ENCODE measurements at places on chromosomes 3 and 15.
A peak's percentile ranks its signal among the peaks of the same experiment; 100 is the strongest.

DNA sequence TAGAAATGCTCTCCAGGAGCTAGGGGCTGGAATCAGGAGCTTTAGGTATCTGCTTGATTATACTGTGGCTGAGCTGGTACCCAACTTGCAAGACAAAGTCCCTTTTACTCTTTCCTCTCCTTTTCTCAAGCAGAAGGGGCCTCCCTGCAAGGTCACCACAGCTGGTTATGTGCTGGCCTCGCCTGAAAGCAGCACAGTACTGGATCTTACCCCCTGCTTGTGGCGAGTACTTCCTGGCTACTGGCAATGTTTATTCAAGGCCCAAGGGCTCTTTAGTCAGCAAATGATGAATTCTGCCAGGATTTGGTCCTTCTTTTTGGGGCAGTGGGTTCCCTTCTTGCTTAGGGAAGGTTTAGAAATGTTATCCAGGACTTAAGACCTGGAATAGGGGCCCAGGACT, 234.6 kb downstream of the RAP2B start:
- no peak for DNase-seq

DNA sequence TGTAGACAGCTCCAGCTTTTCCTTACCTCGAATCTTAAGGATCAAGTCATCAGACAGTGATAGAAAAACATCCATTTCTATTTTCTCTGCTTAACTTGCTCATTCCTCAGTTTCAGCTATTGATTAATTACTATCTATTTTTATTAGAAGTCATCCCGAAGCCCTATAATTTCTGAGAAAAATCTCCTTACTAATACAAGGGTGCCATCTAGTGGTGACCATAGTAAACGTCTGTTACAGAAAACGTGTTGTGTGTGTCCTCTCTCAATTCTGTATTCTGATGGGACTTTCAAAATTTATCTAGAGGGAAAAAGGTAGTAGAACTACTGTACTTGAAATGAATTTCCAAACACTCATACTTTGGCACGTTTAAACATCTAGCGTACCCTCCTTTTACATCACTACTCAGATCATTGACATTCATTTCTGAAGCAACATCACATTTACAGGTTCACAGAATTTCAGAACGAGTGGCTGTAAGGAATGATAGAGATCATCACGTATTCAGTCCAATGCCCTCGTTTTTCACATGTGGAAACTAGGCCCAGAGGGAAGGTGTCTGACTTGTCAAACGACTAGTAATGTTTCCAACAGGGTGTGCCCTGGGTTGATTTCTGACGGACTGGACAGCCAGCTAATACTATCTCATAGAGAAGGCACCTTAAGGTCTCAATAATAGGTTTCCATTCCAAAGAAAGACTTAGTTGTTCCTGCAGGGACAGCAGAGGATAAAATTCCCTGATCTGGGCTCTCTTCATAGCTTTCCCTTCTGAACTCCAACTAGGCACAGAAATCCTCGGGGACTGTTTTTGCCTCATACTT, 25.6 kb downstream of the HACD2 start:
- peak; percentile 87 for DNase-seq

DNA sequence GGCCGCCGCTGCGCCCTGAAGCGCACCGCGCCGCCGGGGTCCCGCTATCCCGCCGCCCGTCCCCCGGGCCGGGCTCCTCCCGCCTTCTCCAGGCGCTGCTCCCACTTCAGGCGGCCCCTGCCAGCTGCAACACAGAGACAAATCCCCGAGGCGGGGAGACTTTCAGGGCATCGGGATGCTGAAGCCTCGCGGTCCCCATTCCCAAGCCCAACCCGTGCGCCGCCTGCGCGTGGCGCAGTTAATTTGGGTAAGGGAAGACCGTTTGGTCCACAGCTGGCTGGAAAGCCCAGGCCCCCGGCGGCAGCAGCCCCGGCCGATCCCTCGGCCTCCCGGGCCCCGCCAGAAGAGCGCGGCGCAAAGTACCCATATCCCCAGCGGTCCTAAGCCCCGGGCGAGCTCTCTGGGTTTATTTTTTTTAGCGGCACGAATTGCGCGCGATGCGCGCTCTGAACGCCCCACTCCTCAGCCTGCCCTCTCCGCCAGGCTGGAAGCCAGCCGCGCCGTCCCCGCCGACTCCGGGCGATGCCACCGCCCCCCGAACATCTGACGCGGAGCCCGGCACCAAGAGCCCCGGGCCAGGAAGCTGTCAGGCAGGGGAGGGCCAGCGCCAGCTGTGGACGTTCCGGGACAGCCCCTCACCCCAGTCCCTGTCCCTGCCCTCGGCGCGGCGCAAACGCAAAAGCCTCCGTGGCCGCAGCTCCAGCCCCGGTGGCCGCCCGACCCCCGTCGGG, 517 bp downstream of the FBN1 start:
- peak; percentile 73 for DNase-seq

DNA sequence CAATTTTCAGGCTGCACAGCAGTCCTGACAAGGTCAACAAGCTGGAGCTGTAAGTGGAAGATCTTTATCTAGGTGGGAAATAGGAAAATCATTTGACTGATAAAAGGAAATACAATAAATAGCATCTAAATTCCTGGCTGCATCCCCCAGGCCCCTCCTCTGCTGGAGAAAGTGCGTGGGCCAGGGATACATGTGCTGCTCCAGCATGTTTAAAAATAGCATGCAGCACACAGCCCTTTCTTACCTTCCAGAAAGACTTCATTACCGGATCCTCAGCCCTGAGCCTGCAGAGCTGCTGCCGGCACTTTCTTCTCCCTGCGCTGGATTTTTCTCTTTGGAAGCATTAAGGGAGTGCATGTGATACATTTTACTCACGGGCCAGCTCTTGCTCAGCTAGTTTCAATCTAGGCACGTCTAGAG, 77.3 kb downstream of the HMG20A start:
- DNase-seq = no peak

DNA sequence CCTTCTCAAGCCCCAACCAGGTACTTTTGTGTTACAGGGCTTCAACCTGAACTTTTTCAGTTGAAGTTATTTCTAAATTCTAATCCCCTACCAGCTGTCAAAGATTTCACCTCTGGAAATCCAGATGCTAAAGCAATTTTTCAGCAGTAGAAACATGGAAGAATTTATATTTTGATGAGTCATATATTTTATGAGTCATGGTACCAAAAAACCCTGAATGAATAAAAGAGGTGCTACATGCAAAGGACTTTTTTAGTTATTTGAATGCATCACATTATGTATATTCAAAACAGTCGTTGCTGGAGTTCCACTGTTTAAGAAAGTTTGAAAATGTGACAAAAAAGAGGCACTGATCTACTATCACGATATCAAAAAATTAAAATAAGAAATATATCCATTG, 96.0 kb upstream of the ZNF385D start:
- DNase-seq = no peak

GRCh38 chr15:63379492-63380150, 2.0 kb downstream of the CA12 start:
- DNase-seq = no peak

GRCh38 chr3:98070840-98071239, 16.1 kb upstream of the OR5AC2 start:
- DNase-seq = peak; percentile 11

DNA sequence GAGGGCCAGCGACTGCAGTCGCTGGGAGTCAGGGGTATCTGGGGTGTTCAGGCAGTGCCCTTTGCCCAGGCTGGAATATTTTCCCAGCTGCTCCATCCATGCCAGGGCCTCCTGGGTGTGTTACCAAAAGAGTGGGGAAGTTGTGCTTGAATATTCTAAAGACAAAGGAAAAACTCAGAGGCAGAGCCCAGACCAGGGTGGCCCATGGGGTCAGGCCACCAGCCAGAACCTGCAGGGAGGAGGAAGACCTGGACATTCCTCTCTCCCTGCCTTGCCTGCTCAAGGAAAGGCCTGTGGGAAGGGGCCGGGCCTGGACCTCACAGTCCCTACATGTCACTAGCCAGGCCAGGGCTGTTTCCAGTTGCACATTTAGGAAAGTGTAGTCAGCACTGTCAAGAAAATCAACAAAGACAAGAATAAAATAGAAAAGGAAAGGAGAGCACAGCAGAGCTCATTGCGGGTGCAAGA, 16.0 kb upstream of the KLF15 start:
- DNase-seq = no peak

GRCh38 chr15:58046467-58046866, 19.0 kb downstream of the ALDH1A2 start:
- DNase-seq = no peak

DNA sequence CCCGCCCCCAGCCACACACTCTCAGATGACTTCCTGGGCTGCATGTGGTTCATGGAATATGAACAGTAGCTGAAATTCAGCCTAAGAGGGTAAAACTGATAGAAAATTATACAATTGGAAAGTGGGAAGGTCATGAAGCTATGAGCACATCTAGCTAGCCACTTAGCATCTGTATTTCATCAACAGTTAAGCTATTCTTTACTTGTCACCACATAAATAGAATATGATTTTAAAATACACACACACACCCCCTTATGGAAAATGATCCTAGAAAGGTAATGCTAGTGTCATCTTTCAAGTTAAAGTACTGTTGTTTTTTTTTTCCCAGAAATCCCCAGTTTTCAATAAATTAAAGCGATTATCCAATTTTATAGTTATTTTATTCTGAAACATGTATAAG, 3.6 kb downstream of the MAP4 start:
- no peak for DNase-seq

DNA sequence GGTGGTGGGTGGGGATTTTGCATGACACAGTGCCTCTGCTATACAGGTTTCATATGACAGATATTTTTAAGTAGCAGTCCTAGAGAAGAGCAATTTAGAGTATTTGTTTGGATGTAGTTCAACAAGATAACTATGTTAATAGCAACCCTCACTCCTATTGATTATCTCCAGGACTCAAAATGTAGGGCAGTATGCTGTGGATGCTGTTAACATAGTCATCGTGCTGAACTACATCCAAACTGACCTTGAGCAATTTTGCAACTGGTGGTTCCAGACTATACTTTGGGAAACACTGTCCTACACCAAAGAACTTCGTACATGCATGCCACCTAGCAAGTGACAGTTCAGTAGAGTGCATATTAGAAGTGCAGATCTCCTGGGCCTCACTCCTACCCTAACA, 117.6 kb downstream of the IL5RA start:
- DNase-seq = no peak

DNA sequence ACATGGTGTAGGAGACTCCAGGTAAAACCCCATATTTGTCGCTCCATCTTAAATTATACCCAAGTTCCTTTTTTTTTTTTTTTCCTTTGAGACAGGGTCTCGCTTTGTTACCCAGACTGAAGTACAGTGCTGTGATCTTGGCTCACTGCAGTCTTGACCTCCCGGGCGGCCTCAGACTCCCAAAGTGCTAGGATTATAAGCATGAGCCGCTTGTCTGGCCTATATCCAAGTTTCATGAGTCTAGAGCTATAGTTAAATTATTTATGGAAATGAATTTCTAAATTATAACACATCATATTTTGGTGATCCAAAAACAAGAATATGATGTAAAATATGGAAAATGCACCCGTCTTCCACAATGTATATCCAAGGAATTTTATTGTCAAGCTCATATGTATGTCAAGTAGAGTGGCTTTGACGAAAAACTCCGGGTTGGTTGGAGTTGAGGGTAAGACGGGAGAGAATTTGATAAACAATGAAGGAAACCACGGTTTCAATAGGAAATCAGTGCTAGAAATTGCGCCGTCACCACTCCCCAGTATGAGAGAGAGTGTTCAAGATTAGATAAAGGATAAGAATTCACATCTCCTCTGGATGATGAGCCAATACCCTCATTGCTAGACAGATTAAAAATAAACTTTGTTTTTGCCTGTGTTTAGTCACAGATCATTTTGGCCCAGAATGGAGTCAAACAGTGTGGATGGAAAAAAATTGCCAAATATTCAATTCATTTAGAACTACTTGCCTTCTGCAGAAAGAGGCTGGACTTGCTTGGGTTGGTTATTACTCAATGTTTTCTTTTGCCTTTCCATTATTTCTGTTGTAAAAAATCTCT, 209.2 kb upstream of the NR2F2 start:
- no peak for DNase-seq

DNA sequence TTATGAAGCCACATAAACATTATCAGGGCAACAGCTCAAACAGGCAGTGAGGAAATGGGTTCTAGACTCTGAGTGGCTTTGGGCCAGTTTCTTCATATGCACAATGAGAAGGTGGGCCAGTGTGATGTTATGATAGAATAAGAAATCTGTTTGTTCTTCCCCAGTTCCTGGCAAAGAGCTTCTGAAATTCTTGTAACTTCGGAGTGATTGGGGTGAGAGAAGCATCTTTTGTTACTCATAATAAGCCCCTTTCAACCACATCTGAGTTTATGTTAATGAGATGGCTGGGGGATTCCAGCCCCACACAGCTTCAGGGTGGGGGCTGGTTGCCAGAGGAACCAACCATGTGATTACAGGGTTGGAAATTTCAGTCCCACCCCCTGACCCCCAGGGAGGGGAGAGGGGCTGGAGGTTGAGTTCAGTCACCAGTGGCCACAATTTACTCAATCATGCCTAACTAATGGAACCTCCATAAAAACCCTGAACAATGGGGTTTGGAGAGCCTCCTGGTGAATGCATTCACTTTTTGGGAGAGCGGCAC, 57.0 kb upstream of the FRMD4B start:
- DNase-seq = no peak

DNA sequence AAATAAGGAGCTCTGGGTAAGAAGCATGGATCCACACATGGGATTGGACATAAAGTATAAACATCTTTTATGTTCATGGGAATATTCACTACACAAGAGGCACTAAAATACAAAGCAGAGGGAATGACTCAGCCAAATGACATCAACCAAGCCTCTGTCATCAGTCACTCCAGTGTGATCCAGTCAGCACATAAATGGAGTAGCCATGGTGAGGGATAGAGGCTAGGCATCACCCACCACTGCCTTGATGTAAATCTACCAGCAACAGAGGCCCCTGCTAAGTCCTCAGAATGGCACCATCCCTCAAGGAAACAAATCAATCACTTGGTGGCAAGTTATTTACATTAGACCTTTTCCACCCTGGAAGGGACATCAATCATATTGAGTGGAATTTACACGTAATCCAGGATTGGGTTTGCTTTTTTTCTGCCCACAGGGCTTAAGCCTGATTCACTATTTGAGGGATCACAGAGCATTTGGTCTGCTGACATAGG, 27.2 kb downstream of the VEPH1 start:
- no peak for DNase-seq

- no peak for DNase-seq
Observed at GRCh38 chr15:40593165-40593564, 884 bp upstream of the KNL1 start.

- DNase-seq = no peak
Observed at GRCh38 chr3:115648559-115648958, 25.2 kb downstream of the GAP43 start.

- DNase-seq = no peak
Observed at GRCh38 chr15:32670623-32671022, 29.1 kb downstream of the SCG5 start.

DNA sequence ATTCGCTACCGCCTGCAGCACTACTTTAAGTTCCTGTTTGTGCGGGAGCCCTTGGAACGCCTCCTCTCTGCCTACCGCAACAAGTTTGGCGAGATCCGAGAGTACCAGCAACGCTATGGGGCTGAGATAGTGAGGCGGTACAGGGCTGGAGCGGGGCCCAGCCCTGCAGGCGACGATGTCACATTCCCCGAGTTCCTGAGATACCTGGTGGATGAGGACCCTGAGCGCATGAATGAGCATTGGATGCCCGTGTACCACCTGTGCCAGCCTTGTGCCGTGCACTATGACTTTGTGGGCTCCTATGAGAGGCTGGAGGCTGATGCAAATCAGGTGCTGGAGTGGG, 995 bp downstream of the CHST14 start:
- DNase-seq = peak; percentile 86
